Activated CD4-positive, alpha-beta T cell treated with anti-CD3 and anti-CD28 coated beads, Interleukin-2, amount 50 U/mL, for 1 hour (primary cell): ENCODE measurements at places on chromosomes 12 and 14.
A peak's percentile ranks its signal among the peaks of the same experiment; 100 is the strongest.

GRCh38 chr12:115873451-115874082 is 403.9 kb downstream of the MED13L start:
- no peak for DNase-seq

DNA sequence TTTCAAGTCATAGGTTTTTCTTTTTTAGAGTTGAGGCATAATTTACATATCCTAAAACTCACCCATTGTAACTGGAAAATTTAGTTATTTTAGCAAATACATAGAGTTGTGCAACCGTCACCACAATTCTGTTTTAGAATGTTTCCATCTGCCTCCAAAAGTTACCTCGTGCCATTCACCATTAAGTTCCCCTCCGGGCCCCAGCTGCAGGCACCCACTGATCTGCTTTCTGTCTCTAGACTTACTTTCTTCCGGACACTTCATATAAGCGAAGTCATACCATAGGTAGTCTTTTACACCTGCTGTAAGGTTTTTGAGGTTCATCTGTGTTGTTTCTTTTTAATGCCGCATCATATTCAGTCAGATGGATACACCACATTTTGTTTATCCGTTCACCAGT is 28.7 kb downstream of the PPP2R5C start:
- no peak for DNase-seq

DNA sequence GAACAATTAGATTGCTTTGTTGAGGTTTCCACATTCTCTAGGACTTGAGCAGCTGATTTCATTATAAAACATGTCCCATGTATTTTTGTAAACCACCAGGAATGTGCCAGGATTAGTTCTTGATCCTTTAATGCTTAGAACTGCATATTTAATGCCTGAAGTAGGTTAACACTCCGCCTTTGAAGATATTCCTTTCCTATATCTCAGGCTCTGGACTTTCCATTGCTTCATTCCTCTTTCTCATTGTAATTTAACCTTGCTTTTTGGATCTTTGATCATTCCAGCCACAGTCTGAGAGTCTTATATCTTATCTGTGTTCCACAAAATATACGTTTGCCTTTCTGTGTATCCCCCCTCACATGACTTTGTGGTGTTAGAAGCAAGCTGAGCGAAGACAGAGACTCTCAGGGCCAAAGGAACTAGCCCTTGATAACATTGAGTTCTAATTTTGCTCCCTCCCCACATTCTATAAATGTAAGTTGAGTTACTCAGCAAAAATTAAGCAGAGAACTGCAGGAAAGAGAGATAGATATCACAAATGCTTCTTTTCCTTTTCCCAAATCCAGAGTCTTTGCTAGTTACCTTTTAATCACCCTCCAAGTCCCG is 2.4 kb upstream of the CLEC1B start:
- no peak for DNase-seq

- DNase-seq: no peak
Measured at GRCh38 chr12:47071241-47071852, 8.1 kb upstream of the PCED1B start.

DNA sequence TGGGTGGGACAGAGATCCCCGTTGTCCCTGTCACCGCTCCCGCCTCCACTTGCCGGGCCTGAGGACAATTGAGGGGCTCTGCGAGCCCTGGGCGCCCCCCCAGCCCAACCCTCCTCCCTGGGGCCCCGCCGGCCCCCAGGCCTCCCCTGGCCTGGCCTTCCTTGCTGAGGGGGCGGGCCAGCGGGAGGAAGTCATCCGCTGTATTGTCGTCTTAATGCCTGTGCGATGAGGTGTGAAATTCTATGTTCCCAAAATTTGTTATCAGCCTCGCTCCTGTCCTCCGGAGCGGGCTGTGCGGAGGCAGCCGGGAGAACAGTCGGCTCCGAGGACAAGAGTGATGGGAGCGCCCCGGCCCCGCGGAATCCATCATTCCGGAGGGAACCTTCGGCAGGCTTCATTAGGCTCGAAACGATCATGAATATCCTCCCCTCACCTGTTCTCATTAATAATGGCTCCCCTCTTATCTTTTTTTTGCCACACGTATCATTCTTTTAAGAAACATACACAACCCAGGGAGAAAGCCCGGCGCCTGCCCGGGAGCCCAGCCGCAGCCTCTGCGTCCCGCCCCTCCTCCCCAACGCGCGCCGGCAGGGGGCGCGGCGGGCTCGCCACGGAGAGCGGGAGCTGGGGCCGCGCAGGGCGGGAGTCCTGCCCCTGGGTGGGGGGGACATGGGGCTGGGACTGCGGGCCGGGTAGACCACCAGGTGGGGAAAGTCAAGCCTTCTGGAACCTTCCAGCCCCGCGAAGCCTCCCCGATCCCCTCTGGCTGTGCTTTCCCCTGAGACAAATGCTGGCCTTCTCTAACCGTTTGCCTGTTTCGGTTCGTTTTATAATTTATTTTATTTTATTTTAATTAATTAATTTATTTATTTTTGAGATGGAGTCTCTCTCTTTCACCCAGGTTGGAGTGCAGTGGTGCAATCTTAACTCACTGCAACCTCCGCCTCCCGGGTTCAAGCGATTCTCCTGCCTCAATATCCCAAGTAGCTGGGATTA is 17.1 kb upstream of the DLK1 start:
- no peak for DNase-seq

DNA sequence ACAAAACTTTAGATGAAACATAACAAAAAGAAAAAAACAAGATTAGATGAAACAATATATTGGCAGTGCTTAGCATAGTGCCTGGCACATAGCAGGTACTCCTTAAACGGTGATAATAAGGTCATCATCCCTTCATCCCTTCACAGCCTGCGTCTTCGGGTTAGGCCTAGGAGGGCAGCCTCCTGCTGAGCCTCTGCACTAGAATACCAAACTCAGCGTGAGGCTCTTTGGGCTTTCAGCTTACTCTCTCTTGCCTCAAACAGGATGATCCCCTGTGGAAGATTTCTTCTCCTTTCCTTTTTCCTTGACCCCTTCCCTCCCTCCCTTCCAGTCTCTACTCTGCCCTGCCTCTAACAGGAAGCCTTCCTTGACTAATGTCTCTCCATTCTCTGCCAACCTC is 14.4 kb upstream of the FIGNL2 start:
- no peak for DNase-seq

GRCh38 chr14:81684696-81685095 is 151.0 kb upstream of the SEL1L start:
- DNase-seq: no peak

GRCh38 chr12:108853981-108854446 is 3.4 kb downstream of the SSH1 start:
- DNase-seq: no peak

- DNase-seq: no peak
Measured at GRCh38 chr12:66047411-66048021, 83.0 kb downstream of the LLPH start.

- no peak for DNase-seq
Measured at GRCh38 chr14:69413483-69413882, 15.0 kb downstream of the SLC39A9 start.

DNA sequence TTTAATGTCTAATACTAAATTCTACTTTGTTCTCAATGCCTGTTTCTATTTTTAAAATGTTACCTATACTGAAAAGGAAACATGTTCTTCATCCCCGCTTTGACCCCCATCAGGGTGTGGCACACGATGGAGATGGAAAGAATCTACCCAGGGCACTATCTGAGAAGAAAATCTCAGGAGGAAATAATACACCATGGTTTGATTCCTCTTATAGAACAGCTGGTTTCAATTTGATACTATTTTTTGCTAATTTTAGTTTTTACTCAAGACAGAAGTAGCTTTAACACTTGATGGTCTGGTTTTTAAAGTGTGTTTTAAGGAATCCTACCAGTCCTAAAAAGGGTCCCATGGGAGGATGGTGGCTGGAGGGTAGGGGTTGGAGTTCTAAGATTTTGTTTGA is 56.7 kb downstream of the PPM1H start:
- no peak for DNase-seq

GRCh38 chr12:20369305-20370013 is 1.1 kb downstream of the PDE3A start:
- DNase-seq: no peak

- peak; percentile 3 for DNase-seq
Measured at GRCh38 chr12:68158432-68158831, 1.1 kb downstream of the IFNG start.

DNA sequence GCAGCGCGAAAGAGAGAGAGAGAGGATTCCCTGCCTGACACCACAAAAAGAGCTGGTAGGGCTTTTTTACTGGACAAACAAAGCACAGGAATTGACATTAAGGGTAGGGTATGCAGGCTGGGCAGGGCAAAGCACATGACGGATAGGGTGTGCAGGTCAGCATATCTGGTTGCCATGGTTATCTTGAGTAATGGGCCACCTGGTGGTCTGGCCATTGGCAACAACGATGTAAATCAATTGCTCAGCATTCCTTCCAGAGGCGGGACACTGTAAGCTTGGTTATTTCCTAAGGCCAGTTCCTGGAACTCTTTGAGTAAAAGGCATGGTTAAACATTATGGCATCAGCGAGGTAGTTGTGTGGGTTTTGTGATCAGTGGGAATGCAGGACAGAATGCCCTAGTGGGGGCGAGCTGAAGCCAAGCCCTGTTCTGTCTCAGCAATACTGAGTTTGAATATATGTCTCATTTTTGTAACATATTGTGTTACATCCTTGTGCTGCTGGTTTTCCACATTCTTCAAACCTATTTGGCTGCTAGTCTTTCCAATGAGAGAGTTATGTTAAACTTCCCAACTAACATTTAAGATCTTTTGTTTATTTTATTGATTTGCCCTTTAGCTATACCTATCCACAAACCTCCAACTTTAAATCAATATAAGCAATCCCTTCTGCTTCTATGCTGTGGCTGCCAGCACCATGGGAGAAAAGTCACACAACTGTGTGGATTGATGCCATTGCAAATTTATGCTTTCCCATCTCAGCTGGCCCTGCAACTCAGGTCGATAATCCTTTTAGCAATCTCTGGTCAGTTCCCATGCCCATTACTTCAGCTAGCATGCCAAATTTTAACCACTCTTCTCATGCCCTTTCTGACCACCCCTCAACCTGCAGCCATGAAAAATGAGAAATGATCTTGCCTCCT is 396.7 kb upstream of the PDE3A start:
- no peak for DNase-seq

DNA sequence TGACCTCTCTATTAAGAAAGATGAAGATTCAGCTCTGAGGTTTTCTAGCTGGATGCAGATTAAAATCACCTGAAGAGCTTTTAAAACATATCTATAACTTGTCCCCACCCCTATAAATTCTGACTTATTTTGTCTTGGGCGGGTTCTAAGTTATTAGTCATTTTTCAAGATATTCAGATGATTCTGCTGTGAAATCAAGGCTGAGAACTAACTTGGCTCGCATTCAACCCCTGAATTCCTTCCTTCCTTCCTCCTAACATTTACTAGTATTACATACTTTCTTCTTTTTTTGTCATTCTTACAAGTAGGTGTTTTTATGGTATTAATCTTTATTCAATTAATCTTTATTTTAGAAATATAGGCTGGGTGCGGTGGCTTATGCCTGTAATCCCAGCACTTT is 55.4 kb downstream of the SSPN start:
- no peak for DNase-seq
